ENCODE measurements at places on chromosomes 4 and X. TPM values are rescaled to one million over a fixed set of nuclear protein-coding genes. Genes with fewer than 3 reads are reported as not detected.

The ANK2 gene
- total RNA-seq: 477 TPM

The NPNT gene
- 60.3 TPM for total RNA-seq

The ASB12 gene
- total RNA-seq: 0.41 TPM

The ADGRL3 gene
- 302 TPM for total RNA-seq

GRCh38 chrX:34559325-34559724 is 97.8 kb downstream of the TMEM47 start:
- no peak for DNase-seq

DNA sequence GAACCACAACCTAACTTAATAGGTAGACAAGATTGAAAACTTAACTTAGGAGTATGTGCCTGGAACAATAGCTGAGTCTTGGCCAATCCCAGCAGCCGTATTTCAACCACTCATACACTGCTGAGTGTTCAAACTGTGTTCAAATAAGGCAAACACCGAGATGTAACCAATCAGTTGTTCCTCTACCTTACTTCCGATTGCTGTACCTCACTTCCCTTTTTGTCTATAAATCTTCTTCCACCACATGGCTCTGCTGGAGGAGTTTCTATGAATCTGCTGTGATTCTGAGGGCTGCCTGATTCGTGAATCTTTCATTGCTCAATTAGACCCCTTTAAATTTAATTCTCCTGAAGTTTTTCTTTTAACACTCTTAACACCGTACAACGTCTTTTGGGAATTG is 108.0 kb downstream of the ANAPC4 start:
- no peak for DNase-seq

DNA sequence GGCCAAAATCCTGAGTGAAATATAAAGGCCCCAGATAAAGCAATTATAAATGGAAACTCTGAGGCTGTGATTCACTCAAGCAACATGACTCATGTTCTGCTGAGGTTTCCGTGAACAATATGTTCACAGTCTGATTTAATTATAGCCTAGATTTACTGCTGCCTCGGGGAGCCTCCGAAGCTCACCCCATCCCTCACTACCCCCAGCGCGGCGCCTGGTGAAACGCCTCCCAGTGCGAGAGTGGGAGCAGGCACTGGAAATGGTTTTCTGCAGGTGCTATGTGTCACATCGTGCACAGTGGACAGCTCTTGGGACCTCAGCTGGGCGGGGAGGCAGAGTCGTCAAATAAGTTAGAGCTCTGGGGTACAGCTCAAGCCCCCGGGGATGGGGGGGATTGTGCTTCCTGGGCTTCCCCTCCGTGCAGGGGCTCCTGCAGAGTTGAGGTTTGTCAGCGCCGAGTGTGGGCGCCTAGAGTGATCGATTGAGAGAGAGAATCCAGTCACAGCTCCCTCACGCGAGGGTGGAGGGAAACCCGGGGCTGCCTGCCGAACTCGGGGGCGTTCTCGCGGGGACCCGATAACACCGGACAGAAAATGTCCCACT is 110.6 kb downstream of the PHKA2 start:
- DNase-seq: no peak

- DNase-seq: no peak
Measured at GRCh38 chr4:84455697-84456096, 43.4 kb downstream of the NKX6-1 start.

Data from frontal cortex (tissue), 4 donors.